ENCODE measurements at places on chromosomes 4 and X. TPM values are rescaled to one million over a fixed set of nuclear protein-coding genes. Genes with fewer than 3 reads are reported as not detected.

The BANK1 gene
- total RNA-seq, result 1.8 TPM

DNA sequence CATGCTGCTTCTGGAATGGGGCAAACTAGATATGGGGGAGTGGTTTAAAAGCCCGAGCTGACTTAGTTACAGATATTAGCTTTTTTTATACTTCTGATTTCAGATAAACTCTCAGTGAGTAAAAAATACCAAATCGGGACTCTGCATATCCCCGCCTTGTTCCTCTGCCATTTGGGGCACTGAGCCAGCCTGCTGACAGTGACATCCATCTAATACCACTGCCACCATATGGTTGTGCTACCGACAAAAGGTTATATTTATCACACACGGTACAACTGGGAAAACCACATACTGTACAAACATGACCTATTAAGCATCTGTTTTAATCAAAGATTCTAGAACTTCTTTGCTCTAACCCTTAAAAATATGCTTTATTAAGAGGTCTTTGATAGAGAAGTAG is 78.7 kb downstream of the GALNT7 start:
- DNase-seq, result no peak

GRCh38 chr4:118259111-118259510 is 93.7 kb downstream of the PRSS12 start:
- no peak for DNase-seq

The SYNPO2 gene
- 20.9 TPM for total RNA-seq

DNA sequence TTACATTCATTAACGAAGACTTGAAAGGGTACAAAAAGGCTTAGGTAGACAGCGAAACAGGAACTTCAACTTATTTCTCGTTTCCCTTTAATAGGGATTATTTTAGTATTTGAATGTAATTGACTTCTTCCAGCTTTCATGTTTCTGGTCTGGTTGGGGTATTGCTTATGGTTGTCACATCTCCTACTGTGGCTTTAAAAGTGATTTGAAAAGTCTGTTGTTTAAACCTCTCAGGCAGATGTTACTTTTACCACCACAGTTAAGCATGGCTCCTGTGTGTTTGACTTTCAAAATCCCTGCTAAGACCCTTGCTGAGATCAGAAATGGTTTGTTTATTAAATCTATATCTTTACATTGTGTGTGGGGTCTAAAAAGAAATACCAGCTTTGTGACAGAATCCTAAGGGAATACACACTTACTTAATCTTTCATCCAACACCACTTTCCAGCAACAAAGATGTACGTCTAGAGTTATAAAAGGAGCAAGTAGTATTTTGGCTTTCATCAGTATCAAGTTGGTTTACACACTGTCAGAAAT is 661.2 kb downstream of the FAT4 start:
- DNase-seq, result no peak

The NAP1L3 gene
- total RNA-seq, result 14.1 TPM

DNA sequence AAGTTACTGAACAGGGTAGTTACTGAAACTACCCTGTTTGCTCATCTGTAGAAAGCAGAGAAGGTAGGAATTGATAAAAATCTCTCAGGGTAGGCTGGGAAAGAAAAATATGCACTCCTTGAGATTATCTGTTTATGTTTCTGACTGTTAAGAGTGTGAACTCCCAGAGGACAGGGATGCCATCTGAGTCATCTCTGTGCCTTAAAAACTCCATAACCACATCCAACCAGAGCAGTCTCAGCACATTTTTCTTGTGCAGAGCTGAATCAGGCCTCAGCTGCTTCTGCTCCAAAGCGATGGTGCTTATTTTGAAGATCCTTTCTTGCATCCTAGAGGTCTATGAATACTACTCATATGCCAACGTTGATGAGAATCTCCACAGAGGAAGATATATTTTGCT is 9.9 kb downstream of the CENPVL3 start:
- no peak for DNase-seq

The CXXC4 gene
- not detected for total RNA-seq

Data from osteoblast (primary cell).